Endodermal cell (in vitro differentiated cells): ENCODE measurements at places on chromosomes 13 and 19.

DNA sequence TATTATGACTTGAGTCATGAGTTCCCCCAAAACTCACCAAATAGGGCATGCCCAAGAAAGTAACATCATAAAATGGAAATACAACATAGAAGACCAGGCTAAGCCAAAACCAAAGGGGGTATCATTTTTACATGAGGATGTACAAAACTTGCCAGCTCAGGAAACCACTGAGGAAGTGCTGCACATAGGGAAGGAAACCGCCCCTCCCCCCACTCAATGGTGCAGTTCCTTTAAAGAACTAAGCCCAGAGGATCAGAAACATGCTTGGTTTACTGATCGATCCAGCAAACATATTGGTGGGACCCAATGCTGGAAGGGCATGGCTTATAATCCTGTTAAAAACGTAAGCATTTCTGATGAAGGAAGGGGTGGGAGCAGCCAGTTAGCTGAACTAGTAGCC is 4.2 kb upstream of the ZNF486 start:
- DNase-seq: no peak

GRCh38 chr13:18962168-18962734 is 219.4 kb downstream of the TUBA3C start:
- DNase-seq: no peak

- DNase-seq: peak; percentile 54
Observed at GRCh38 chr13:29801102-29801501, 49.3 kb downstream of the UBL3 start.

GRCh38 chr19:18321734-18322102 is 1.2 kb downstream of the LSM4 start:
- no peak for DNase-seq

- peak; percentile 10 for DNase-seq
Observed at GRCh38 chr19:27657271-27658051, 1555.5 kb downstream of the UQCRFS1 start.

DNA sequence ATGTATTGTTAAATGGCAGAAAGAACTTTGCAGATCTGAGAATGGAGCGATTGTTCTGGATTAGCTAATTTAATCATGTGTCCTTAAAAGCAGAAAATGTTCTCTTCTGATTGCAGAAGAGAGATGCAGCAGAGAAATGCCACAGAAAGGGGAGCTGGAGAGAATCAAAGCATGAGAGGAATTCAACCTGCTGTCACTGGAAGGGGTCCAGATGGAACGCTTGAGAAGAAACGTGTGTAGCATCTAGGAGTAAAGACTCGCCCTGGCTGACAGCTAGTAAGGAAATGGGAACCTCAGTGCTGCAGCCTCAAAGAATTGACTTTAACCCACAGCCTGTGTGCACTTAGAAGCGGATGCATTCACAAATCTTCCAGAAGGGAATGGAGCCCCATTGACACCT is 502.8 kb downstream of the KLF12 start:
- no peak for DNase-seq

DNA sequence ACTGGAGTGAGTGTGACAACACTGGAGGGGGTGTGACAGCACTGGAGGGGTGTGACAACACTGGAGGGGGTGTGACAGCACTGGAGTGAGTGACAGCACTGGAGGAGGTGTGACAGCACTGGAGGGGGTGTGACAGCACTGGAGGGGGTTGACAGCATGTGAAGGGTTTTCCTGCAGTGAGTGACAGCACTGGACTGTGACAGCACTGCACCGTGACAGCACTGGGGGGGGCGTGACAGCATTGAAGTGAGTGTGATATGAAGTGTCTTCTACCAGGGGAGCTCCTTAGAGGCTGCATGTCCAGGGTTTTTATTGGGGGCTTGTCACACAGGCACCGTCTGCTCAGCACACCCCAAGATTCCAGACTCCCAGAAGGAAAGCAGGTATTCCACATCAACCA is 274.8 kb downstream of the TEX29 start:
- no peak for DNase-seq

- peak; percentile 69 for DNase-seq
Observed at GRCh38 chr19:45577111-45577905, 7.3 kb downstream of the OPA3 start.

DNA sequence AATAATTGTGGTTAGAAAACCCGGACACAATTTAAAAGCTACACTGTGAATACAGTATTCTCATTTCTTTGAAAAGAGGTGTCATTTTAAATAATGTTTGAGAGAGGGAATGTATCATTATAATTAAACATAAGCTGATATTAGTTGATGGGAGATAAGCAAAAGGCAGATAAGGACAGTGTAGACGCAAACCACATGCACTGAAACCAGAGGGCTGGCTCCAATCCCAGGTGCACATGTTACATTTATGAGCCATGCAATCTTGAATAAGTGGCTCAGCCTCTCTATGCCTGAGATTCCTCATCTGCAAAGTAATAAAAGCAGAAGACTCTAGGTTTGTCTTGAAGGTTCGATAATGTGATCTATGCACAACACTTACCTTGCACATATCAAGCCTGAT is 238.7 kb downstream of the EFNB2 start:
- no peak for DNase-seq

DNA sequence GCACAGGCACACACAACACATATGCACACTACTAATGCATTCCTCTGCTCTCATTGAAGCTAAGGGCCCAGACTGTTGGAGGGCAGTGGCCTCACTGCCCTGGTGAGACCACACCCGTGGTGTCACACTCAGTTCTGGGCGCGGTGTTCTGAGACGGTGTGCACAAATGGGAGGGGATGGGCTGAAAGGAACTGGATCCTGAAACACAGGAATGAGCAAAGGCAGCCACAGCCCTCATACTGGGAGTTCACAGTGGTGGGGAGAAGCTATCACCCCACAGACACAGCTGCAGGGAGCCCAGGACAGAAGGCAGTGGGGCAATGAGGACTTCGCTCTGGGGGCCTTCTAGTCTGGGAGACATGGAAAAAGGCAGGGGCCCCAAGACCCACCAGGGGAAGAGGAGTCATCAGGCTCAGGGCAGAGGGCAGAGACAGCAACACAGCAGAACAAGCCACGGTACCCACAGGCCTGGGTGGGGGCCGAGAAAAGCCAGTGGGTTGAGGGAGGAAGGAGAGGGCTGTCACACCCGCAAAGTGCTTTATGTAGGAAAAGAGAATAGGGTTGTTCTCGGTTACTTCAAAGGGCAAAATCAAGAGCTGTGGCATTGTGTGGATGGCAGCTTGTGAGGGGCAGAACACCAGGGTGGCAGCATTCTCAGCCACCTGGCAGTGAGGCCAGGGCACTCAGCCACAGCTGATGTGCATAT is 75.4 kb upstream of the GPR183 start:
- peak; percentile 36 for DNase-seq

DNA sequence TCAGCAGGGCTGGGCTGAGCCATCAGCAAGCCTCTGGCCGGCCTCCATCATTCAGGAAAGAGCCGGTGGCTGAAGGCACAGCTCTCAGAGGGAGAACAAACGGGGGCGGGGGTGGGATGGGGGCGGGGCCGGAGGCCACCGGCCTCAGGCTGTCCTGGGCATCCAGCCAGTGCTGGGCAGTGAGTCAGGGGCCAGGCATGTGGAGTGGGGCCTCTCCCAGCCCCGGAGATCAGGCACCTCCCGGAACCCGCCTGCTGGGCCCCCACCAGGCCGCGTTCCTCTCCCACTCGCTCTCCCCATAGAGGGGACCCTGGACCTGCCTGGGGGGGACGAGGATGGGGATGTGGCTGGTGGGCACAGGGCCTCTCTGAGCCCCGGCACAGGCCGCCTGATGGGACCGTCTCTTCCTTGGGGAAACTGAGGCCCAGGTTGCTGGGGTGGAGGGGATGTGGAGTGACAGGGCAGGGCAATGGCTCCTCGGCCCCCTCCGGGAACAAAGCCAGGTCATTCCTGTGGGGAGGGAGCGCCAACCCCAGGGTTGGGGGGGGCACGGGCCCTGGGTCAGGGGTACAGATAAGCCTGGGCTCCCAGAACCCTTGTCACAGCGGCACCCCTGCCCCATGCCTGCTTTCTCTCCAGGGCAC is 12.9 kb downstream of the SPC24 start:
- DNase-seq: peak; percentile 94

DNA sequence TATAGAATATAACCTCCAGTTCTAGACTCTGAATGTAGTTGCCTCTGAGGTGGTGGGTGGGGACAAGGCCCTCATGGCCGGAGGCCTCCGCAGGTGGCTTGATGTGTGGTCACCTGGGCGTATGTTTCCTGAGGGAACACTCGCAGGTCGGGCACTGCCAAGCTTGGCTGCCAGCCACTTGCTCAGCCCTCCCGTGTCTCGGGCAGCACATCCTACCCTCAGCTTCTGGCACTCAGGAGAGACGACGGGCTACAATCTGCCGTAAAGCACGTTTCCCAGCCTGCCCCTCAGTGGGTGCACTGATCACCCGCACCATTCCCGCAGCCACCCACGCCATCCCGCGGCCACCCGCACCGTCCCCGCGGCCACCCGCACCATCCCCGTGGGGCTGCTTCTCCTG is 15.2 kb downstream of the THOP1 start:
- DNase-seq: no peak

GRCh38 chr19:49555600-49556411 is 24.6 kb downstream of the NOSIP start:
- DNase-seq: peak; percentile 98

DNA sequence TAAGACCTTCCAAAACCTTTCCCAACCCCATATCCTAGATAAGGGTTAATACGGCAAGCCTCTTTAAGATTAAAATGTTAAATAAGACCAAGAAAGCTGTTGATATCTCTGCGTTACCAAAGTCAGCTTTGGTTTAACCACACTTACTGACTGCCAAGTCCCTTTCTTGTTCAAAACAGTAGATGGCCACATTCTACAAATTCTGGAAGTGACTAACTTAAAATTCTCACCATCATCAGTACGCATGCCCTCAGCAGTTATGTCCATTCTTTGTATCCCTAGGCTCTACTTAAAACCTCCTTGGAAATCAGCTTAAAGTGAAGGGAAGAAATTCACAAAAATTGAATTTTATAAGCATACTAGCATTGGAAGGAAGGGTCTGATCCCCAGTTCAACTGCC is 23.6 kb downstream of the SOHLH2 start:
- no peak for DNase-seq

GRCh38 chr19:16890461-16891184 is 1.8 kb downstream of the F2RL3 start:
- DNase-seq: no peak

GRCh38 chr13:113917594-113918371 is 53.9 kb upstream of the GAS6 start:
- DNase-seq: peak; percentile 39

GRCh38 chr13:112980434-112980833 is 11.4 kb downstream of the MCF2L start:
- no peak for DNase-seq

GRCh38 chr19:1967087-1967608 is 26.2 kb downstream of the CSNK1G2 start:
- DNase-seq: no peak

DNA sequence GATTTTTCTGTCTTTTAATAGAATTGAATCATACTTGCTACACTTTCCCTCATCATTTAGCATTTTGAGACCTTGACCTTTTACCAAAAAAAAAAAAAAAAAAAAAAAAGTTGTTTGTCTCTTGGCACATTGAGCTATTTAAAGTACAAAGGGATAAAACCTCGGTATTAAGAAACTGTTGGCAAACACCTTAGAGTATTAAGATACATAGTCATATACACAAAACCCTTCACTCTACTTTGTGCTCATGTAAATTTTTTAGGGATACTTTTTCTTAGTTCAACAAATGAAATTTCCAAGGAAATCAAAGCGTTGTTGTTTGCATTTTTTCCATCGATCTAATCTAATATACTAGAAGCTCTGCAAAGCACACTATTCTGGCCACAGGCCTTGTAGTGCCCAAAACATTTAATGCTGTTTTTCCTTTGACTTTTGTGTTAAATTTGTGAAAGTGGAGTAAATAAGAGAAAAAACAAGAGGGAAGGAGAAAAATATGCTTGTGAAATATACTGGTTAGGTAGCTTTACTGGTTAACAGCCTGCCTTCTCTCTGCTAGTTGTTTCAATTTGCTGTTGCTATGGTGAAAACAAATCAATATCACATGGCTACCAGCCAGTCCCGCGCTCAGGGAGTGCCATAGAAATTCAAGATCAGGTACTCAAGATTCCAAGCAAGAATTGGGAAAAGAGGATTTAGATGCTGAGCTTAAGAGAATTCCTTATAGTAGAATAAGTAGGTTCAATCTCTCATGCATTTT is 2.6 kb downstream of the MBNL2 start:
- no peak for DNase-seq

GRCh38 chr19:34380639-34381241 is 15.7 kb downstream of the GPI start:
- DNase-seq: no peak
